ENCODE measurements at places on chromosomes 1 and 21. TPM values are rescaled to one million over a fixed set of nuclear protein-coding genes. Genes with fewer than 3 reads are reported as not detected.

DNA sequence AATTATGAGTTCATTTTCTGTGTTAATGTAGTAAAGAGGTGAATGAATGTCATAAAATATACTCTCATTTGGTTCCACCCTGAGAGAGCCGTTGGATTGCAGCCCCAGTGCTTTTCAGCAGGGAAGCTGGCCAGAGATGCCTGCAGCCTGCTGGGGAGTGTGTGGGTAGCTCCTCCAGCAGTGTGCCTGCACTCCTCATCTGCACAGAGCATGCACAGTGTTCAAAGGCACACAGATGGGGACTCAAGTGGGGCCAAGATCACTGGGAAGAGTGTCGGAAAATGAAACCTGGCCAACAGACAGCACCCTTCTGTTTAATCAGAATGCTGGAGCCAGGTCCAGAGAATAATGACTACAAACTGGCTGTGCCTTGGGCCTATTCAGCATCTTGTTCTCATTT lies 206.8 kb downstream of the ST6GALNAC3 start:
- no peaks in the 10 kb centered on the region for H3K36me3 ChIP-seq
- no peak overlapping the region for H3K4me3 ChIP-seq
- H3K27me3 ChIP-seq: no peaks in the 10 kb centered on the region
- no peak overlapping the region for H3K27ac ChIP-seq
- no peak for DNase-seq

DNA sequence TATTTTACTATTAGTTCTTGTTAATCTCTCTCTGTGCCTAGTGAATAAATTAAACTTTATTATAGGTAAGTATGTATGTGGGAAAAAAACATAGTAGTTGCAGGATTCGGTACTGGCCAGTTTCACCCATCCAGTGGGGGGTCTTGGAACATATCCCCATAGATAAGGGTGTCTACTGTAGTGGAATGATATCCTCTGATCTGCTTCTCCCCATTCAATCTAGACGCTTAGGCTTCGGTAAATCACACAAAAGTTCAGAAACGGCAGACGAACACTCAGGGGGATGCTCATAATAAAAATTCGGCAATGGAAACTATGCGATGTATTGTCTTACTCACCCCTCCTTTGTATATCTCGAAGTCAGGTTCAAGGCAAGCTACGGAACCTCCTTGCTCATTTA lies 232.9 kb upstream of the COA6 start:
- H3K27ac ChIP-seq: no peak overlapping the region
- no peaks in the 10 kb centered on the region for H3K4me1 ChIP-seq
- DNase-seq: no peak
- no peaks in the 10 kb centered on the region for H3K36me3 ChIP-seq
- no peak overlapping the region for H3K4me3 ChIP-seq
- H3K27me3 ChIP-seq: no peaks in the 10 kb centered on the region

Gene C1orf185
- total RNA-seq: not detected

DNA sequence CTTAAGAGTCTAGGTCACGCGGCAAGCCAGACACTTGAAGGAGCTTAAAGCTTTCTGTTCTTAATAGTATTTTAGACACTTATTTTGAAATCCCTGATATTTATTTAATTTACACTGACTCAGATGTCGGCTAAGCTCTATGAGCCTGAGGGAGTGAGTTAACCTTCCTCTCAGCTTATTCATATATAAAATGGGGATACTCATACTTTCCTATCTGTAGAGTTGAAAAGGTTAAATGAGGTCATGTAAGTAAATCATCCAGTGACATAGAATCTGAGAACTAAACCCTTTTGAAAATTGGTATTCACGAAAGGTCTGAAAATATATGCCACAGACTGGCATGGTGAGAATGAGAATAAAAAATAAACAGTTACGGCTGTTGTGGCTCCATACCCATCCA lies 1.4 kb upstream of the GPR161 start:
- no peak for DNase-seq

Gene LY9
- total RNA-seq: 0.10 TPM

DNA sequence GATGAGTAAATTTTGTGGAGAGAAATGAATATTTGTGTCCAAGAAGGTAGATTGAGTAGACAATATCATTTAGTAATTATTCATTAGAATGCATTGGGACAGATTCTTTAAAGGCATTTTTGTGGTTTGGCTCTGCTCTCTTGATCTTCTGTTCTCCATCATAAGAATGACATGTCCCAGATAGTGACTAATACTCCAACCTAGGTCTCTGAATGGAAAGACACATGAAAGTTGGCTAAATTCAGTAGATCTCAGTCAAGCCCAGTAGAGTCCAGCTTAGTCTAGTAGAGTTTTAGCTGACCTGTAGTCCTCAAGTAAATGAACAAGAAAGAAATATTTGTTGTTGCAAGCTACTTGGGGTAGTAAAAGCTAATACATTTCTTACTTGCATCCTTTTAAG lies 61.8 kb upstream of the DNAH14 start:
- H3K4me3 ChIP-seq: no peak overlapping the region
- no peak overlapping the region for H3K27ac ChIP-seq
- DNase-seq: no peak
- H3K36me3 ChIP-seq: no peaks in the 10 kb centered on the region
- H3K4me1 ChIP-seq: no peaks in the 10 kb centered on the region

DNA sequence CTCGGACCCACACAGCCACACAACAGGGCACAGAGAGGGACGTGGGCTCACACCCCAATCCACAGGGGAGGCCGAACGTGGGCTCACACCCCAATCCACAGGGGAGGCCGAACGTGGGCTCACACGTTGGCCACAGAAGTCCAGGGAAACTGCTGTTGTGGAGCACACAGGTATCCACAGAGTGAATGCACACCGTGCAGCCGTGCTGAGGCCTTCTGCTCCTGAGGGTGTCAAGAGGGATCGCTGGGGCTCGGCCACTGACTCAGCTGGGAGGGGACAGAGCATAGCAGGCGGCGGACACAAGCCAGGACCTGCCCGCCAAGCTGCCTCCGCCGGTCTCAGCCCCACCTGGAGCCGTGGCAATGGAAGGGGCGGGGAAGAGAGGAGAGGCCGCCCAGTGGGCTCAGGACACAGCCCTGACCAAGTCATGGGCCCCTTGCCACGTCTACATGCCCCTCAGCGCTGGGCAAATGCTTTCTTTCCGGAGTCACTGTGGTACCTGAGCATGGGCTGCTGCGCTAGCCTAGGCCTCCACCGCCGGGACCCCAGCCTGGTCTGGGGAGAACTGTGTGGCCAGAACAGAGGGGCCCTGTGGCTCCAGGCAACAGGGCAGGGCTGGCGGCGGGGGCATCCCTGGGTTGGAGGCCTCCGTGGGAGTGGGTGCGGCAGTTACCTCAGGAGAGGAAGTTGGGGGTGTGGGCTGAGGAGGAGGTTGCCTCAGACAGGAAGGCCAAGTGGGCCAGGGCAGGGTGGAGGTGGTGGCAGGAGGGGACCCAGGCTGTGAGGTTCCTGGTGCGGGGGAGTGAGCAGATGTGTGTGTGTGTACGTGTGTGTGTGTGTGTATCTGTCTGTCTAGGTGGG lies 1.2 kb downstream of the SYTL1 start:
- DNase-seq: no peak
- peaks cover 4% of the 10 kb centered on the region for H3K27me3 ChIP-seq
- H3K36me3 ChIP-seq: peaks cover 26% of the 10 kb centered on the region

DNA sequence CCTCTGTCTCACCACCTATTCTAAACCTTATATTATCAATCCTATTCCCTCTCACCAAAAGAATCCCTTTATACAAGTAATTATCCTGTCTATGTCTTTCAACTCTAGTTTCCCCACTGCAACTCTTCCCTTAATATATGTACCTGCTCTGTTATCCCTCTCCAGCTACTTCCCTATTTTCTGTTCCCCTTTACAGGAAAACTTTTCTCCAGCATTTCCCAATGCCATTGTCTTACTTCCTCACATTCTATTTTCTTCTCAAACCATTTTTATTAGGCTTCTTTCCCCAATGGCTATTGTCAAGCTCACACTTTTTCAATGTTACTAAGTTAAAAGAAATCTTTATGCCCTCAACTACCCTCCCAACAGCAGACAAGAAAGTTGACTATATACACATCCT lies 11.6 kb downstream of the DPYD start:
- no peak for DNase-seq
- no peaks in the 10 kb centered on the region for H3K27me3 ChIP-seq
- no peak overlapping the region for H3K27ac ChIP-seq
- H3K36me3 ChIP-seq: no peaks in the 10 kb centered on the region

GRCh38 chr1:80064524-80064923 lies 1058.0 kb upstream of the ADGRL4 start:
- no peaks in the 10 kb centered on the region for H3K27me3 ChIP-seq
- H3K36me3 ChIP-seq: no peaks in the 10 kb centered on the region
- no peak overlapping the region for H3K4me3 ChIP-seq
- DNase-seq: no peak
- H3K27ac ChIP-seq: no peak overlapping the region
- H3K4me1 ChIP-seq: no peaks in the 10 kb centered on the region

Gene CFHR5
- 0.11 TPM for total RNA-seq

DNA sequence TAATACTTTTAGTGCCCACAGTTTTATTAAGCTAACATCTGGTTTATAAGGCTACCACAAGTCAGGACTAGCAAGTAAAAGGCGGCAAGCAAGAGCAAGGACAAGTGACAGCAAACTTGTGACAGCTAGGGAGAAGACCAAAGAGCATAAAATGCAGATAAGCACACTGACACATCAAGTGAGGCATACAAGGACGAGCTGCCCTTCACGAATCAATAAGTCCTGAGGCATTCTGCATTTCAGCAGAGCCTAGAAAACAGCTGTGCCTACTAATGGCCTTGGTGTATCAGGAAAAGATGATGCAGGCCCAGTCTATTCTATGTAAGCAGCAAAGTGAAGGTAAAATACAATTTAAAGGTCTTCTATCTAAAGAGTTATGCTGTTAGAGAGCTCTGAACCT lies 74.8 kb downstream of the KRTAP19-8 start:
- H3K4me1 ChIP-seq: no peaks in the 10 kb centered on the region
- H3K36me3 ChIP-seq: no peaks in the 10 kb centered on the region
- no peak overlapping the region for H3K4me3 ChIP-seq

GRCh38 chr1:246160374-246160773 lies 346.7 kb downstream of the SMYD3 start:
- no peak overlapping the region for H3K27ac ChIP-seq
- peaks cover 8% of the 10 kb centered on the region for H3K4me1 ChIP-seq
- no peak overlapping the region for H3K4me3 ChIP-seq
- no peaks in the 10 kb centered on the region for H3K36me3 ChIP-seq
- no peak for DNase-seq

GRCh38 chr1:162023547-162024501 lies at the start of gene OLFML2B:
Gene OLFML2B (minus strand): TSS chr1:162023869. CDS start chr1:162023430, 439 bp downstream.
- no peaks in the 10 kb centered on the region for H3K36me3 ChIP-seq
- DNase-seq: no peak

DNA sequence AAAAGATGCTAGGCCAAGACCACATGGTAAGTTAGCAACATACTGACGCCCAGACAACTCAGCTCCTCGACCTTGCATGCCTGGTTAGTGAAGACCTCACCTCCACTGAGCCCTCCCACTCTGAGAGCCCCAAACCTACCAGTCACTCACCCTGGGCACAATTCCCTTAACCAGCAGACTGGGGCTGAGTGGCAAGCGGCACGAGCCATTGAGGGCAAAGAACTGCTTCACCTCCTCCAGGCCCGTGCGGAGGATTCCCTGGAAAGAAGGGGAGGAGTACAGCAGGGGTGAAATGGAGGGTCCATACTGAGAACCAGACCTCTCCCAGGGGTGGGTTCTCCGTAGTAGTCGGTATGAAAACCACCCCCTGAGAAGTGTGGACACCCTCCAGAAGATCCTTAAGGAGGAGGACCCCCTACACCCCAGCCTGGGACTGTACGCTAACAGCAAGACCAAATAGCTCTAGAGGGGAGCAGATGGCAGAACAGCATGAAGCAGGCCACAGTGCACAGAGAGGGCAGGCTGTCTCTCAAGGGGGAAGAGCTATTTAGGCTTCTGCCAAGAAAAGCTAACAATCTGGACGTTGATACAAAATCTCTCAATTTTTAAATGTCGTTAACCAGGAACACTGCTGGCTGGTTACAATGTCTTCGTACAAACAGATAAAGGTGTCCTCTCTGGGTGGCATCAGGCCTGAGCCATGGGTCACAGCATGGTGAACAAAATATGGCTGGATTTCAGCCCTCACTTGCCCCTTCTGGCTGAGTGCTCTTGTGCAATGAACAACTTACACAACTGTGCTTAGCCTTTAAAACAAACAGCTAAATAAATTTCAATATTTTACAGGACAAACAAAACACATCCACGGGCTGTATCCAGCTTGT lies 31.0 kb upstream of the PPP1R15B start:
- H3K27me3 ChIP-seq: no peaks in the 10 kb centered on the region
- H3K27ac ChIP-seq: no peak overlapping the region
- peaks cover 79% of the 10 kb centered on the region for H3K36me3 ChIP-seq
- peak; percentile 61 for DNase-seq
- no peak overlapping the region for H3K4me3 ChIP-seq

Gene KHDC4
- total RNA-seq: 40.1 TPM

DNA sequence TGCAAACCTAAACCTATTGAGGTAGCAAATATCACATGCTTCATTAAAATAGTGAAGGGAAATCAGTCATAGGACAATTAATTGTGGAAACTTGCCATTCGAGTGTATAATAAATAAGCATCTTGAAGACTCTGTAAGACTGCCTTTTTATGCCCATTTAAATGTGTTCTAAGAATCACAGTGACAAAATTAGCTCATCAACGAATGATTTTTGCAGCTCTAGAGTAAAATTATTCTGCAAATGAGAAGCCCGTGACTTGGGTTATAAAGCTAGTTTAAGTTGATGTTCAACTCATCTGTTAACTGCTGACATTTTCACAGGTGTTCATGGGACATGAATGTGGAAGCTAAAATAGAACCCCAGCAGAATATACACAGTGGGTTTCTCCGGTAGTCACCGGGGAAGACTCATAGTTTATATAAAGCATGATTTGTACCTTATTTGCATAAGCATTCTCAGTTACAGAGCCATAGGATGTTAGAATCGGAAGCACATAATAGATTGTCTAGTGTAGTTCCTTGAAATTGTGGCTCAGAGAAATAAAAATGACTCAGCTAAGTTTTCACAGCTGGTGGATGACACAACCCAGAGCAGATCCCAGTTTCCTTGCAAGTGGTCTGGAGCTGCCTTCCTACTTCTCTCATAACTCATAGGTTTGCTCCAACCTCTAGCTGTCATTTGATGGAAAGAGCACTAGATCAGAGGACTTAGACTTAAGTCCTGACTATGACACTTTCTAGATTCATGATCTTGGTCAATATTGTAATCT lies 107.3 kb downstream of the UCHL5 start:
- DNase-seq: no peak
- H3K27ac ChIP-seq: no peak overlapping the region
- no peaks in the 10 kb centered on the region for H3K36me3 ChIP-seq
- H3K4me3 ChIP-seq: no peak overlapping the region

Gene SYT14
- 8.5 TPM for total RNA-seq

DNA sequence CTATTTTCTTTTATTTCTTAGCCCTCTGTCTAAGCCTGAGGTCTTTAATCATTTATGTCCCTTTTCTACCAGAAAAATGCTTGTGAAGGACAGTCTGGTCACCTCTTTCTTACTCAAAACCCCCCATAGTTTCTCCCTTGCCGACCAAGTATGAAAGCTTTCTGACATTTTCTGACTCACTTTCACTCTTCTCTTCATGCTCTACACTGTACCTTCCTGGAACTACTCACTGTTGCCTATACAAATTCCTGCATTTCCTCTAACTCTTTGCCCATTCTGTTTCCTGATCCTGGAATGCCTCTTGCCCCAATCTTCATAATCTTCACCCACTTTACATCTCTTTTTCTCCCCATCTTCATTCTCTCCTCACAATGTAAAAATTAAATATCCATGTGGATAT lies 380.0 kb downstream of the HHIPL2 start:
- no peak overlapping the region for H3K27ac ChIP-seq
- no peaks in the 10 kb centered on the region for H3K27me3 ChIP-seq
- no peaks in the 10 kb centered on the region for H3K4me1 ChIP-seq
- H3K36me3 ChIP-seq: no peaks in the 10 kb centered on the region

Gene LPGAT1
- total RNA-seq: 73.0 TPM

GRCh38 chr1:6464915-6465314 lies 1.1 kb downstream of the TNFRSF25 start:
- peaks cover 93% of the 10 kb centered on the region for H3K36me3 ChIP-seq
- peaks cover 26% of the 10 kb centered on the region for H3K27me3 ChIP-seq

Gene DMRTA2
- not detected for total RNA-seq

Gene FOXD2
- total RNA-seq: 2.6 TPM

All from spinal cord (tissue), 10 donors.